ENCODE measurements at places on chromosomes 6 and 20.

GRCh38 chr6:169510871-169511270, 191.0 kb downstream of the WDR27 start:
- DNase-seq: no peak

DNA sequence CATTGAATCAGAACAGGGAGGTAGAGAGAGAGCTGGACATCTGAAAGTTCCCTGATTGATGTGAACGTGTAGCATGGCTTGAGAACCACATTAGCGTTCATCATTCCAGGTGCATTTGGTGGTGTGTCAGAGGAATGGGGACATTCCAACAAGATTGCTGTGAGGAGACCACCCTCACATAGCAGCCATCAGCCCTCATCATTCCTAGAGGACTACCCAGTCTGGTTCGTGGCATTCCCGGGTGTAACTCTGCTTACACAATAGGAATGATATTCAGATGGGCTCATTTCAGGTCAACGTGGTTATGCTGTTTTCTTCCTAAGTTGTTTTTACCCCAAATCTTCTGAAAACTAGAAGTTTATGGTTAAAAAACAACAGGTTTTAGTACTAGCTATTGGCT, 62.2 kb upstream of the KLHL31 start:
- DNase-seq: no peak

DNA sequence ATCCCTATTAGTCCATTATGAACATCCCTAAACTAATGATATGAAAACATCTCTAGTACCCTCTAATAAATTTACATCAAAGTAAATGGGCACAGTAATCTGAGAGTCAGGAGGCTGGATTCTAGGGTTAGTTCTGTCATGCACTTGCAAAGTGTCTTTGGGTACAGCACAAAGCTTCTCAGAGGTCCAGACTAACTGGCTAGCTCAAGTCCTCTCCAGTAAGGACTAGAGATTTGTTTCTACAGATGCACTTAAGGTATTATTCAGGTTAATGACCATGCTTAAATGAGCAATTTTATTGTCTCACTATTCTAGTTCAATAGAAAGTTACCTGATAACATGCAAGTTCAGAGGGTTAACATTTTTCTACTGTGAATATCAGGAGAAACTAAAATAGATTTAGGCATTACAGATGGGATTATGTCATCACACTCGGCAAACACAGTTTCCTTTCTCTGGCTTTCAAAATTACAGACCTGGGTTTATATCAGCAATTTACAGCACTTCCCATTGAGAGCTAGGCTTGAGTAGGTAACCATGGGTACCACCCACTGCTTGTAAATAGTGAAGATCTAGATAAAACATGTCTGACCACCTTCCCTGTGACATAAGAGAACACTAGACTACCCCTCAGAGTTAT, 402.9 kb upstream of the RUNX2 start:
- DNase-seq: peak; percentile 8

- no peak for DNase-seq
Observed at GRCh38 chr6:111458670-111459232, 24.3 kb downstream of the REV3L start.

DNA sequence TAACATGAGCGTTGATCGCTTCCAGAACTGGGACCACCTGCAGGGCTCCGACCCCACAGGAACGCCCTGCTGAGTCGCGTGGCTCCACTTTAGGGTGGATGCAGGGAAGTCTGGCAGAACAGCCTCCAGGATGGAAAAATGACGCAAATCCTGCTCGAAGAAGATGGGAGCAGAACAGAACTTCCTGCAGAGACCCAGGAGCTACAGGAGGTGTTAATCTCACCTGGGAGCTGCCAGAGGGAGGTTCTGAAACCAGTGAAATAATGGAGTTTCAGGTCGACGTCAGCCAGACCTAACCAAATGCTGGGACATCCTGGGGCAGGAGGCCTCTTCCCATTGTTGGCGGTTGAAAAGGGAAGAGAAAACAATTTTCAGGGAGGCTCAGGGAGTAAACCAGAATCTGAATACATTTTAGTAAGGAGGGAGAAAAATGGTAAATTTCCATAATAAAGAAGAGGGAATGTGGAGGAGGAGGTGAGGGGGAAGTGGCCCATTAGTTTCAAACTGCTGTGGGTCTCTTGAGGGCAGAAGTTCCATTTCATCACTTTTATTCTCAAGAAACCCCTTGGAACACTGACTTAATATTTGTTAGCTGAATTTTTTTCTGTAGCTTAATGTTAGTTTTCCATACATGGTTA, 558.4 kb upstream of the CDH4 start:
- DNase-seq: no peak

DNA sequence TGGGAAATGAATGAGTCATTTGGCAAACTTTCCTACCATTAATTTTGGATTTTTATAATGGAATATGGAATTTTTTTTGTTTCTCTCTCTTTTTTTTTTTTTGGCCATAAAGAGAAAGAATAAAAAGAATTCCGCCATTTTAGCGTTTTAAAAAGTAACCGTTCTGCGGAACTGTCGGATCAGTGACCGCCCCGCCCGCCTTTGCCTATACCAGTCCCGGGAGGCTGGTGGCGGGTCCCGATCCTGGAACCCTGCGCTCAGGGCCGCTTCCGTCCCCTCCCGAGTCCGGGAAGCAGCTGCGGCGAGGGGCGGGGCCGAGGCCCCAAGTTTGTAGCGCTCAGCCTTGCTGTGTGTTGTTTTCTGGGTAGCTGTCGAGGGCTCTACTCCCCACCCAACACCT, 609 bp downstream of the L3MBTL1 start:
- DNase-seq: no peak

GRCh38 chr20:13119583-13119982, 101.5 kb upstream of the ISM1 start:
- peak; percentile 51 for DNase-seq

GRCh38 chr6:16058929-16059345, 69.9 kb upstream of the MYLIP start:
- DNase-seq: no peak

- no peak for DNase-seq
Observed at GRCh38 chr6:88013554-88013953, 34.1 kb upstream of the SPACA1 start.

DNA sequence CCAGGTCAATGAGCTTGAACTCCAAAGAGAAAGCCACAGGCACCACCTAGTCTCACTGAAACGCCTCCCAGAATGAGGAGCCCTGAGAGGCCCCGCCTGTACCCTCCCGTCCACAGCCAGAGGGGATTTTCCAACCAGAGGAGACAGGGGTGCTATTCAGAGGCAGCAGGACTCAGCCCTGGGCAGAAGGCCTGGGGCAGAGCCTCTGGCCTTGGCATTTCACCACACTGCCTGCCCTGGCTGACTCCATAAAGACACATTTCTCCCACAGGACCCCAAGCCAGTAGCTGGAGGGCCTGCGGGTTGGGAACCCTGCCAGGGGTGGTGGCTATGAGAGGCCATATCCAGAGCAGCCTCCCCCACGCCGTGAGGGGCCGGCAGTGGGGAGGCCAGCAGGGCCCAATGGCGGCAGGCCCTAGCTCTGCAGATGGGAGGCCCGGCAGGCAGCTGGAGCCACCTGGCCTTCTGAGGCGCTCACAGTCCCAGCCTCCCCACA, 159.3 kb downstream of the PREX1 start:
- no peak for DNase-seq

GRCh38 chr6:106511288-106512047, 117.8 kb downstream of the RTN4IP1 start:
- peak; percentile 30 for DNase-seq

DNA sequence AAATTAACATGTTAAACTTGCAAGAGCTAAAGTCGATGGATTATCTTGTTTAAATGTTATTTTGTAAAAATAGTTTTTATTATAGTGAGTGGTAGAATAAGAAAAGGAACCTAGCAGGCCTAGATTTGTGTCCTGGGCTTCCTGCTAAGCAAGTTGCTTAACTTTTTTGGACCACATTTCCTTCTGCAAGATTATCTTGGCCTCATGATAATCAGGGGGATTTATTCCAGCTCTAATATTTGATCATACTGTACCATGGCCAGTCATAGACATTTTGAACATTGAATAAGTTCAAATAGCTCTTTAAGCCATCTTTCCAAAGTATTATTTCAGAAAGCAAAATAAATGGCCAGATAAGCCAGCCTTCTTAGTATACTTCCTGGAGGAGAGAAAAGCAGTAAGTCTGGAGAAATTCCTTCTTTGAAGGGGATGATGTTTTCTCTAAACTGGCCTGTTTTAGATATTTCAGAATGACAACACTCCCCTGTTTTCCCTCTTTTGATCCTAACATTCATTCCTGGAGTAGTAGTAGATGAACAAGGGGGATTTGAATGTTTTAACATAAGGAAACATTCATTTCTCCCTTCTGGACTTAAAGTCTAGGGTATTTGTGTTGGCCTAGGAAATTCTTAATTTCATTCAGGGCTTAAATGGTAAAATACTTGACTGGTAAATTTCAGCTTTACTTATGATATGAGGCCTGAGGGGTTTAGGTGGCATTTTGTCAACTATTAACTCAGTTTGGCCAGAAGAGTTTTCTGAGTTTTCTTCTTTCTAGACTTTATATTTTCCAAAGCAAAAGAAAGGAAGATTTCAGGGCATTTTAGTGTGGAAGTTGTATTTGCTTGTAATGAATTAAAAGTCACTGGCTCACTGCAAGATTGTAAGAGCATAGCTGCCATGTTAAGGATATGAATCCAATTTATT, 108.8 kb upstream of the SCGN start:
- no peak for DNase-seq

DNA sequence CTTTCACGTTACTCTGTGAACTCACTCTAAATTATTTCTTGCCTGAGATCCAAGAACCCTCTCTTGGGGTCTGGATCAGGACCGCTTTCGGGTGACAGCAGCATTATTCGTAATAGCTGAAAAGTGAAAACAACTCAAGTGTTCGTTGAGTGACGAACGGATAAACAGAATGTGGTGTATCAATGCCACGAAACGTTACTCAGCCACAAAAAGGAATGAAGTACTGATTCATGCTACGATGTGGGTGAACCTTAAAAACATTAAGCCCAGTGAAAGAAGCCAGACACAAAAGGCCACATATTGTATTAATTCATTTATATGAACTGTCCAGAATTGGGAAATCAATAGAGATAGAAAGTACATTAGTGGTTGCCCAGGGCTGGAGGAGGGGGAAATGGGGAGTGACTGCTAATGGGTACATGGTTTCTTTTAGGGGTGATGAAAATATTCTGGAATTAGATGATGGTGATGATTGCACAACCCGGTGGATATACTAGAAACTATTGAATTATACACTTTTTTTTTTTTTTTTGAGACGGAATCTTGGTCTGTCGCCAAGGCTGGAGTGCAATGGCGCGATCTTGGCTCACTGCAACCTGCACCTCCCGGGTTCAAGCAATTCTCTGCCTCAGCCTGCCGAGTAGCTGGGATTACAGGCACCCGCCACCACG, 8.4 kb downstream of the PTGIS start:
- DNase-seq: no peak

DNA sequence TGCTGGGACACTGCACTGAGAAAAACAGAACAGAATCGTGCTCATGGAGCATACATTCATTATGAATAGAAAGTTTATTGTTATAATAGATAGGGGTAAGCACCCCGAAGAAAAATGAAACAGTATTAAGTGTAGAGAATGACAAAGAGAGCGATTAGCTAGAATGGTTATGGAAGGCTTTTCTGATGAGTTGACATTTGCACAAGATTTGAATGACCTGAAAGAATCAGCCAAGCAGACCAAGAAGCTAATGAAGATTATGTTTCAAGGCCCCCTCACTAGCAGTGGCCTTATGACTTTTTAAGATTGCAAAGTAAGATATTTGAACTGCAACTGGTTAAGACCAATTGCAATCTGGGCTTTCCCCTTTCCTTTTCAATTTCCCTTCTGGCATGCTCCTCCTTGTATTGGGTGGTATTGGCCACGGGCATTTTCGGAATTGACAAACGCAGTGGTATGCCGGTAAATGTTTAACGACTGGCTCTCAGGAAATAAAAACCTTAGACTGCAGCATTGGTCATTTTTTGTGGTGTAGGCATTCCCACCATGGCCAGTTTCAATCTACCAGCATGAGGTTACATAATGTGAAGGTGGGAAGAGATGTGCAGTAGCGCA, 120.0 kb upstream of the CITED2 start:
- no peak for DNase-seq

DNA sequence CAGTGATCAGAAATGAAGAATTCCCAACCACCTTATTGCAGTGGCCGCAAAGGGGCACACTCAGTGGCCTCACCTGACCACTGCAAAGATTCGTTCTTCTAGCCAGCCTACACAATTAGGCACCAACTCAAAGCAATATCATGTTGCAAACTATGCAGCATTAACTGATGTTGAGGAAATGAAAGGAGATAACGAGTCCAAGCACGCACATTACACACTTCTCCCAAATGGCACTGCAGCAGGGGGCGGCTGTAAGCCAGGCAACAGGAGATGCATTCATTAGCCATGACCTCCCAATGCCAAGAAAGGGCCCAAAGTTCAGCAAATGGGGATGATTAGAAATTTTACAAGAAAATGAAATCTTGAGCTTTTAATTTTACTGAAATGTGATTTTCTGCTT, 39.3 kb downstream of the ATXN1 start:
- DNase-seq: no peak

DNA sequence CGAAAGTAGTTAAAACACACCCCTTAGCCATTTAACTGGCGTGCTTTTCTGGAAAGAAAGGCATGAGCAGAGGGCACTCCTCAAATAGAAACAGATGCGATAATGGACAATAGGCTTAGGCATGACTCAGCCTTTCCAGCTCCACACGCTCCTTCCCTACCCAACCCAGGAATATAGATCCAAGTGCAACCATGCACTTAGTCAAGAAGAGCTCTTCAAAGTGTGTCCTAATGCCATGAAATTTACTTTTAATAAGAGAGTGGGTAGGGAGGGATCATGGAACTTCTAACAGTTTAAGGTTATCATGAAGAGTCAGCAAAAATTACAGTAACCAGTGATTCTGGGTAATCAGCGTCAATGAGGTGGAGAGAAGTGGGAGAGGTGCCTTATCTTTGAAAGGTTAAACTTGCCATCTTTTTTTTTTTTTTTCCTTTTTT, 2.4 kb upstream of the EFHC1 start:
- no peak for DNase-seq

GRCh38 chr20:38620441-38620840, 18.8 kb downstream of the ARHGAP40 start:
- DNase-seq: no peak

DNA sequence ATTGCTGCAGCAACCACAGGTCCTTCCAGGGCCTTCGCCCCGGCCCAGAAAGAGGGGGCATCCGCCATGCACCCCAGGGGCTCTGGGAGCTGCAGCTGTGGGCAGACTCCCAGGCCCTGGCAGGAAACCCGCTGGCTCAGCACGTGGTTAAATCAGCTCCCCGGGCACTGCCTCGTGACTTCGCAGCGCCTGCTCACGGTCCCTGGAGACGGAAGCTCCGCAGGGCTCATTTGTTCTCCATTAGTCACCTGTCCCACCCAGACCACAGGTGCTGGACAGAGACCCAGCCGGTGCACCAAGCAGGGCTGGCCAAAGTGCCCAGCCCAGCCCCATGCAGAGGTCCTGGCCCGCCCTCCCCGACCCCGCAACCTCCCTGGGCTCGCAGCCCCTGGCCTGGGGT, 14.7 kb downstream of the KCNQ2 start:
- no peak for DNase-seq
